ENCODE measurements at places on chromosomes 2 and 18.
A peak's percentile ranks its signal among the peaks of the same experiment; 100 is the strongest.

DNA sequence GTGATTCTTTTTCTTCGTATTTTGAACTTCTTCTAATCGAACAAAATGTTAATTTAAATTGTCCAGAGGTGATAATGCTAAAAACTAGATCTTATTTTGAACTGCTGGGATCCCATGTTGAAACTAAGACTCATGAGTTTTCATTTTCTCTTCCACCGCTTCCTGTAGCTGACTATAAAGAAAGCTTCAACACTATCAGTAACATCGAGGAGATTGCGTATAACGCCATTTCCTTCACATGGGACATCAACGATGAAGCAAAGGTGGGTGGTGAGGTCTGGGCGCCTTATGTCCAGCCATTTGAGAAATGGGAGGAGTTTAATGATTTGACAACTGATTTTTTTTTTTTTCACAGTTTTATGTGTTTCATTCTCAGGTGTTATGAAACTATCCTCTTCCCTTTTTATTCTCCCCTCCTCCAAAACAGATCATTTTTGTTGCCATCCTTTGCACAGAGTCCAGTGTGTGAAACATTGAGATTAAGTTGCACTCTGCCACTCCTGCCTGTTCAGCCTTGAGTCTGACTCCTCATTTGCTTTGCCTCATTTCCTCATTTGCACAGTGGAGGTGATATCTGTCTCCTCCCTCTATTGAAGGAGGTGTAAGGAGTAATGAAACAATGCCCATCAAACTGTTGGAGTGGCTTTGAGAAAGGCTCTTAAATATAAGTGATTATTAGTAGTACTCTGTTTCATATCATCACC is 13.8 kb downstream of the GRHL1 start:
- DNase-seq, result no peak

DNA sequence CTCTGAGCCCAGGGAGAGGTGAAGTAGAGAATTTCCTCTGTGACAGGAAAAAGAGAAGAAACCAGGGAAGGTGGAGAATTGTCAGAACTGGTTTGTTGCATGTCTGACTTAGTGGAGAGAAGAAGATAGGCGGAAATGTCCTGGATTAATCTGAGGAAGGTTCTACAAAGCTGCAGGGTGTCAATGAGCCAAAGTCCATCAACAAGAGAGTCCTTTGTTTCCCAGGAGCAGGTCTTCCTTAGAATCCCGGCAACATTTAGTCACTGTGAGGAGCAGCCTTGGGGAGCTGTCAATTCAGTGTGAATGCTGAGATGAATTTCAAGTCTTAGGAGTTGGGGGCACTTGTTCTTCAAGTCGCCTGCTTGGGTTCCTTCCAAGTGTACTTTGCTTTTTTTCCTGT is 88.4 kb upstream of the CELF4 start:
- DNase-seq, result no peak

- no peak for DNase-seq
Observed at GRCh38 chr2:61295981-61296380, 134.0 kb downstream of the C2orf74 start.

DNA sequence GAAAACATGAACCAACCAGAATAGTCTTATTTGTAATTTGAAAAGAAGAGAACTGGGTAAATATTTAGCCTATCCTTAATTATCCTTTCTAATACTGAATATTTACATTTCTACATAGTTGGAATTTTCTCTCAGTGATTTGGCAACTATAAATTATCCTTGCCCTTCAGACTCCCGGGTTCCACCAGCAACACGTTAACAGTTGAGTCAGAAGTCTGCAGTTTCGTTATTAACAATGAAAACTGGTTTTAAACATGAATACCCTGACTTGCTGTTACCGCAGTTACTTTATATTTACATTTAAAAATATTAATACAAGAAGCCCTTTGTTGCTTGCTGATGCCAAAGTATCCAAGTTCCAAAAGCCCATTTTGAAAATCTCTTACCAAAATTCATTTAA is 673.0 kb downstream of the ARHGAP15 start:
- DNase-seq, result no peak

DNA sequence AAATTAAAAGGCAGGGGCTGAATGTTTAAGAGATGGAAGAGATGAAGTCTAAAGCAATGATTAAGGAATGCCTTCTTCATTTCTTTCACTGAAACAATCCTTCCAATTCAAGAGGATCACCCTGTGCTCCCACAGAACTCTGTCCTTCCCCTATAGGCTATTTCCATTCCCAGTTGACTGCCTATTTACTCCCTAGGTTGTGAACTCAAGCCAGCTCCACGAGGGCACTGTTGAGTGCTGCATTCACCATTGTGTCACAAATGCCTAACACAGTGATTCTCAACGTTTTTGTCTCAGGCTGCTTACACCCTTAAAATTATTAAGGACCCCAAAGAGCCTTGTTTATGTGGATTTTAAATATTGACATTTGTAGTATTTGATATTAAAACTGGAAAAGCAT is 112.4 kb downstream of the AOX1 start:
- DNase-seq, result no peak

- DNase-seq, result no peak
Observed at GRCh38 chr18:4573735-4574134, 118.6 kb upstream of the DLGAP1 start.

- DNase-seq, result peak; percentile 56
Observed at GRCh38 chr2:234135750-234136221, 85.3 kb downstream of the SPP2 start.

DNA sequence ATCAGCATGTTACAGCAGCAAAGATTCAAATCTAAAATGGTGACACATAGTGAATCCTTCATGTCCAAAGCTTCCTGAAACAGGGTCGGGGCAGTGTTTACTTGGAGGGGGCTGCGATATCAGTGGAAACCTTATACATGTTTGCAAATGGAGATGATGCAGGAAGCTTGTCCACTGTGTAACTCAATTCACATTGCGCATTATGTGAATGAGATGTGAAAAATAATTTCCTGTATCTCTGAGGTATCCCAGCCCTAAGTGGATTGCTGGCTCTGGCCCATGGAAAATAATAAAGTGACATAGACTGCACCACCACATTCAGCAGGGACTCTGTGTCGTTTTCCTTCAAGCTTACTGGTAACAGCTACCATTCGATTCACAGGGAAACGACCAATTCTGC is 505.5 kb downstream of the GALR1 start:
- DNase-seq, result no peak

DNA sequence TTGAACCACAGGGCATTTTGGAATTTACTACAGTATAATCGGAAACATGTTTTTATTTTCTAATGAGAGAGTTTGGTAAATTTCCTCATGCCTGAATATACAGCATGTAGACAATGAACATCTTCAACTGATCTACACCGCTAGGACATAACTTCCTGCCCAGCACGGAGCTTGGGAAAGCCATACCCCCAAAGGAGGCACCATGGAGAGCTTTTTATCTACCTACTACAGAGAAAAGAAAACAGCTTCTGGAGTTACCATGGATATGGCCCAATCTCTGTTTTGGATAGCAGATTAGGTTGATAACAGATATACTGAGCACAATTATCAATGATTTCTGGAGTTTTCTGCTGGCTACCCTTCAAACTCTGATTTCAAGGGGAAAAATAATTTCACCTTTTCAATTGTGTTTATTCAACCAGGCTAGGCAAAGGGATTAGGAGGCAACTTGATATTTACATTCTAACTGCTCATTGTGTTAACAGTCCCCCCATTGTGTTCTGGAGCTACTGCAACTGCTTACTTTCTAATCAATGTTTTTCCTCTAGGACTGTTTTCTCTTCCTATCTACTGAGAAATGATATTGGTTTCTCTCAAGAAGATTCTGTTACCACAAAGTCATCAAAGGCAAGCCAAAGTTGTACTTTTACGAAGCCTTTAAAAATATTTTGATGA is 123.0 kb upstream of the ARHGAP28 start:
- DNase-seq, result peak; percentile 80

GRCh38 chr2:85735691-85736090 is 18.1 kb upstream of the ATOH8 start:
- DNase-seq, result no peak

DNA sequence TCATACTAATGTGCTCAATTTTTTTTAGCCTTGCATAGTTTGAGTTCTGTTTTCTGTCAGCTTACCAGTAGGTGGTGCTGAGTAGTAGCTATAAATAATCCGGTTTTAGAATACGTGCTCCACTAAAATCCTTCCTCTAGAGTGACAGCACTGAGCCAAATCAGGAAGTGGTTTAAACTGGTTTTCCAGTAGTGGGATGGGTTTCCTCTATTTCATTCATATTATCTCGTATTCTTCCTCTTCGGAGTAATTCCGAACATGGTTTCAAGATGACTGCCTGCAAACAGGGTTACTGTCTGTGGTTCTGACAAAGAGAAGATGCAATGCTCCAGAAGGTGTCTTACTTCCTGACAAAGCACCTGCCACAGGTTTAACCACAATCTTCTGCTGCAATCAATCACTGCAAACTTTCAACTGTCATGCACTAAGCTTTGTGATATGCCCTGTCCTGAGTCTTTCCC is 496.9 kb upstream of the VRK2 start:
- DNase-seq, result peak; percentile 4

GRCh38 chr18:77648411-77648810 is 398.8 kb downstream of the GALR1 start:
- DNase-seq, result no peak

DNA sequence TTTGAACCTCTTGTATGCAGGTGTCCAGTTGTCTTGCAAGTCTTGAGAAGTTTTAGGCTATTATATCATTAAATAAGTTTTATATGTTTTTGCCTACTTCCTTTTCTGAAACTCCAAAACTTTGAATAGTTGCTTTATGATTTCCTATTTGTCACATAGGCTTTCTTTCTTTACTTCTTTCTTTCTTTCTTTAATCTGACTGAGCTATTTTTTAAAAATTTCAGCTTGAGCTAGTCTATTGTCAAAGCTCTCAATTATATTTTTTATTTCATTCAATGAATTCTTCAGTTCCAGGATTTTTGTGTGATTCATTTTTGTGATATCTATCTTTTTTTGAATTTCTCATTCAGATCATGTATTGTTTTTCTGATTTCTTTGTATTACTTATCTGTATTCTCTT is 102.1 kb upstream of the TMEM178A start:
- no peak for DNase-seq

- DNase-seq, result no peak
Observed at GRCh38 chr2:127115471-127116199, 8.7 kb upstream of the BIN1 start.

DNA sequence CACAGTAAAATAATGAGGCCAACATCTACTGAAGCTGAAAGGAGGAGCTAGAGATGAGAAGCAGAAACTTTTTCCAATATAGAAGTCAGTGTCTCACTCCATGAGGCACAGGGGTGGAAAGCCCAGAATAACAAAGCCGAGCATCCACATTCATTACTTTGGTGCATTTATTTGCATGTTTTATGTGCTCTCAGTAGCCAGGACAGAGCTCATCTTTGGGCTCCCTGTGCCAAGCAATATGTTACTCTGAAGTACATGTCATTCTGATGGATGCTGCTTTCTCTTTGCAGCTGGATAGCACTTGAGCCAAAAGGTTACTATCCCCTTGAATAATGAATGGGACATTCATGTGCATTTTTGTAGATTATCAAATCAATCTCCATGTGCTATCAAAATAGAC is 338.6 kb upstream of the SOX11 start:
- no peak for DNase-seq

GRCh38 chr2:70768590-70769085 is 638 bp upstream of the ADD2 start:
- no peak for DNase-seq

DNA sequence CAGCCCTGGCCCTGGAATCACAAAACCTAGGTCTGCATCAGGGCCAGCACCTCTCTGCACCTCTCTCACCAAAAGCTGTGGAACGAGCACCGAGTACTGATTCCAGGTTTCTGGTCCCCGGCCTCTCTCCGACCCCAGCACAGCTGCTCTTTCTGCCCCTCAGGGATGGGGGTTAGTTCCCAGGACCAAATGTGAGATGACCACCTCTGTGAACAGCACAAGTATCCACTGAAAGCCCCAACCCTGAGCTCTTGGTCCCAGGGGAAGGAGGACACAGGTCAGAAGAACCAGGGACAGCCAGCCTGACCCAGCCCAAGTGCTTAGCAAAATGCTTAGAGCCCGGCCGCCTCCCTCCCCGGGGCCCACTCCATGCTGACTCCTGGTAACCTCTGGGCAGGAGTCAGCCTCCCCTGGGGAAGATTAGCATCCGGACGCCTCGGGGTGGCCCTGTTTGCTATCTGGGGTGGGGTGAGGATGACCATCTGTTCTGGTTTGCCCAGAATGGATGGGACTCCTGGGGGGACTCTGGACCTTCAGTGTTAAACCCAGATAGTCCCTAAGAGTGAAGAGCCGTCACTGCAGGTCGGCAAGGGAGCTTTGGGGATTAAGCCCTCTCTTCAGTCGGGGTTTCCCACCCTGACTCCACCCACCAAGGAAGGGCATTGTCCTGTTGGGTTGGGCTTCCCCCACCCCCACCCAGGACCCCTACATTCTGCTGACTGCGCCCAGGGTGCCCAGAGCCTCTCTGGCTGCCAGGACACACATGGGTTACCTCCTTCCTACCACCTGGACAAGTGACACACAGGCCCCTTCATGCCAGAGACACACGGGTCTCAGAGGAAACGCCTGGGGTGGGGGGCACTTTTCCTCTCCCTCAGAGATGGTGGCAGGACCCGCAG is 9.4 kb upstream of the GPR55 start:
- no peak for DNase-seq

GRCh38 chr2:239965318-239965717 is 59.8 kb downstream of the NDUFA10 start:
- DNase-seq, result no peak

- DNase-seq, result no peak
Observed at GRCh38 chr2:140893685-140894084, 1237.1 kb downstream of the LRP1B start.

GRCh38 chr2:36376319-36376765 is 20.8 kb downstream of the CRIM1 start:
- DNase-seq, result no peak

DNA sequence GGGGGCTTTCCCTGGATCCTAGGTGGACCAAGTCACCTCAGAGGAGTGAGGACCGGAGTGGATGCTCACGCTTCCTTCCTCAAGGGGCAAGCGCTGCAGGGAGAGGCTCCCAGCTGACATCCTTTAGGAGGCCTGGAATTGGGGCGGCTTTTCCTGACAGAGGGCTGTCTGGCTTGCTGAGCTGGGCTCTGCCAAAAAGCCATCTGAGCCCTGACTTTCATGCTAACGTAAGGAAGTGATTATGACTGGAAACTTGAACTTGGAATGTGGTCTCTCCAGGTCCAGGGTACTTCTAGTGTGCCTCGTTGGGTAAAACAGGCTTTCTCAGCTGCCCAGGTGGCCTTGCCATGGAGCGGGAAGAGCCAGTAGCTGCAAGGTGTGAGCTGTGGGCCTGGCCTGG is 268.3 kb upstream of the SPRED2 start:
- no peak for DNase-seq

DNA sequence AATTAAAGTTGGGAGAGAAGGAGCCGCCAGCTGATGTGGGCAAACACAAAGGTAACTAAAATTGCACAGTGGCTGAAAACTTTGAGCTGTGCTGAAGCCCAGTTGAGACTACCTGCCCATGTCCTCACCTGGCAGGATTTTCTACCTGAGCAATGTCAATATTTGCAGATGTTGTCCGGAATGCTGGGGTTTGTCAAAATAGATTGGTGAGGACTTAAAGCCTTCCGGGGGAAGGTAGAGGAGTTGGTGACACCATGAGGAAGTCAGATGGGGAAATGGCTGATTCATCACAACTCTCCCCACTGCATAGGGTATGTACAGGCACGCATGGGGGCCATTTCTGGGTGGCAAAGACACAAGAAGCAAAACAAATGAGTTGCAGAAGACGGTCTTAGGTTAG is 114.9 kb downstream of the ALK start:
- no peak for DNase-seq

GRCh38 chr2:230106771-230107170 is 38.0 kb upstream of the SLC16A14 start:
- no peak for DNase-seq

All from COR-L47 (cell line).